ENCODE measurements at places on chromosomes 1 and 21.

DNA sequence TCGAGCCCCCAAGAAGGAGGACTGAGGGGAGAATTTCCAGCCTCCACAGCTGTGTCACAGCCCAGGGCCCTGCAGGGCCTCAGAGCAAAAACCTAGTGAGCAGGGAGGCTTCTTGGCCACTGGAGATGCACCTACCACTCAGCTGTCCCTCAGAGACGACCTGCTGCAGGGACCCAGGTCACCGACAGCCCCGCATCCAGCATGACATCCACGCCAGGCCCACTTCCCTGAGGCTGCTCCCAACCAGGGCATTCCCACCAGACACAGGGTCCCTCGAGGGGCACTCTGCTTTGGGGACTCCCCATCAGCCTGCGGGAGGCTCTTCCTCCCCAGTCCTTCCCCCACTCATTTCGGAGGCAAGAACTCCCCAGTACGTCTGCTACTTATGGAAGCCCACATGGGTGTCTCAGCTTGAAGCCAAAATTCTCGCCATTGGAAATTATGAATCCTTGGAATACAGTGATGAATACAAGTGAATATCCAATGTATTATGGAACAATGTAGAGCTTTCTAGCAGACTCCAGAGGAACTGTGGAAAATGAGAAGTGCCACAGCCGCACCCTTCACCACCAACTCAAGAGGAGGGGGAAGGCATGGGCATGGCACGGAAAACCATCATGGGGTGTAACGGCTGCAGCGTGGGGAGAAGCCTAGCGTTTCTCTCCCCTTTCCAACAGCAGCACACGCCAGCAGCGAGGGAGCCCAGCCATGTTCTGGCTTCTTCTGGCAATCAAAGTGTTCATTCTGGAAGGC, 6.9 kb downstream of the TFF3 start:
- no peak for DNase-seq

DNA sequence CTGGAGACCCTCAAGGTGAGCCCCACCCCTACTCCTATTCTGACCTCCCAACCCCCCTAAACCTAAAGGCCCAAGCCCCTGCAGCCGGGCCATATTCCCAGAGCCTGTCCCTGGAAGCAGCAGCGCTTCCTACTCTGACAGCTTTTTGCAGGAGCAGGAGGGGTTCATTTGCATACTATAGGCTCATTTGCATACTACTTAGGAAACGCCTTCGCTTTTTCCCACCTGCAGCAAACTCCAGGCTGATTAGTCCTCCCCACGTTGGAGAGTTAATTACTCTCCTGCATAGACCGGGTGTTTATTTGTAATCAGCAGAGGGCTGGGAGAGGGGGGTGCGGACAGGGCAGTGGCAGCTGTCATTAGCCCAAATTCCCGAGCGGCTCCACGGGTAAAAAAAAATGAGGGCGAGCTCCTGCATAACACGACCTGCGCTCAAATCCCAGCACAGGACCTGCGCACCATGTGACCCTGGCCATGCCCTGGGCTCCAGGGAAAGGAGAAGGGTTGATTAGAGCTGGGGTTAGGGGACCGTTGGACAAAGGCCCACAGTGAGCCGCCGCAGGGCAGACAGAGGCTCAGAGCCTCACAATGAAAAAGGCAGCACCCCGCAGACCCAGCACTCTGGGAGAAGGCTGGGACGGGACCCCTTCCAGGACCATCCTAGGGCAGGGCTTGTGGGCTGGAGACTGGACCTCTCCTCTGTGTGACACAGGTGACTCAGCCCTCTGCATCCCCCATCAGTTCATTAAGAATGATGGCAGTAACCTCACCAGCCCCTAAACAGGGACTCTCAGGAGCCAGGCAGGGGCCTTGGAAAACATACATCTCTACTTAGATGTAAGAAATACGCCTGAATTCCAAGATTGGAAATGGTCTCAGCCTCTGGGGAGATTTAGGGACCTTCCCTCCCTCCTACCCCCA, 9.9 kb upstream of the C1QA start:
- DNase-seq = no peak

GRCh38 chr1:245278846-245279245, 124.1 kb downstream of the KIF26B start:
- no peak for DNase-seq

GRCh38 chr1:228917755-228918154, 182.5 kb downstream of the RHOU start:
- DNase-seq = no peak

DNA sequence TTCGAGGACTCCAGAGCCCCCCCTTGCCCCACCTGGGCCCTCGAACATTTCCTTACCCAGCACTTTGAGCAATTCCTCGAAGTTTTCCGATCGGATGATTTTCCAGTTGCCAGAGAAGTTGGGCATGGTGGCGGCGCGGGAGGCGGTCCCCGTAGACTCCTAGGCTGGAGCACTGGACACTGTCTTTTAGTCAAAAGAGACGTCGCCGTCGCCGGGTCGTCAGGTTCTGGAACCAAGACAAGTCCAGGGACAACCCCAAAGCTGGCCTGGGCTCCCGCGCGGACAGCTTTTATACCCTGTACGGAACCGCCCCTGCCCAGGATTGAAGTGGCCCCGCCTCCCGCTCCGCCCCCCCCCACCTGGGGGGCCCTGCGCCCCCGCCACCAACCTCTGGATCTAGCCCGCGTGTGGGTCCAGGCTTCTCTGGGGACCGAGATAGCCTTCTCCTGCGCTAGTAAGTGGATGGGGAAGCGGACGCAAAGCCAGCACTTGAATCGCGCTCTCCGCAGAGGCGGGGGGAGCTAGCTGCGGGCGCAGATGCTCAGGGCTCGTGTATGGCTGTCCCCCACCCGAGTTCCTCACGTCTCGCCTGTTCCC, at the start of gene CRABP2:
Gene CRABP2 (minus strand): TSS at position 263 of the 597 bp plus-strand sequence. CDS start 137 bp downstream, at position 126.
- DNase-seq = no peak

- DNase-seq = no peak
Measured at GRCh38 chr21:40647706-40648105, 199.3 kb downstream of the DSCAM start.

DNA sequence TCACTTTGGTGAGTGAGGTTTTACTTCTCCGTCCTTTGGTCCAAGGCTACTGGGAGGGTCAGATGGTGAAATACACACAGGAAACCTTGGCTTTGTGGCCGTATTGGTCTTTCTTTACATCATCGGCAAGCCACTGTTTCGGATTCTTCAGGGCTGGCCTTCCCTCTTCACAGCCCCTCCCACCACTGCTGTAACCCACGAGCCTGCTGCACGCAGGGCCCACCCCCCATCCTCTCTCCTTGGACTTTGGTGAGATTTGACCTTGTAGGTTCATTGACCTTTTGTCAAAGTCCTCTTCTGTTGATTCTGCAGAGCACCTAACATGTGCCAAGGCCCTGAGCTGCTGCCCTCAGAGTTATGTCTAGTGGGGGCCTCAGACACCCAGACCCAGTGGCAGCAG, 328.6 kb downstream of the CAMTA1 start:
- DNase-seq = no peak

- DNase-seq = peak; percentile 7
Measured at GRCh38 chr1:20472860-20473711, 12.9 kb downstream of the CAMK2N1 start.

DNA sequence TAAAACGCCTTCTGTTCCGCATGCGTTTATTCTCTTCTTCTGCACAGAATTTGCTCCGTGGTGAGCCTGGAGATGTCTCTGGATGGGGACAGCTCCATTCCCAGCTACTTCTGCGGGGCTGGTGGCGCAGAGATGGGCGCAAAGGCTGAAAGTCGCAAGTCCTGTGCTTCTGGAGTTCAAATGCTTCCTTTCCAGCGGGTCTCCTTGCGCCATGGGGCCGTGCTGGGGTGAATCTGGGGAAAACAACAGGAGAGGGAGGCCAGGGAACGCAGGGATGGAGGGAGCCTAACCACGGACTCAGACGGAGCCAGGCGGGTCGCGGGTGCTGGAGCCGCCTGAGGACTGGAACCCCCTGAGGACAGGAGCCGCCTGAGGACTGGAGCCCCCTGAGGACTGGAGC, 2.9 kb upstream of the OR2T12 start:
- no peak for DNase-seq

GRCh38 chr1:162008799-162009198, 14.9 kb downstream of the OLFML2B start:
- no peak for DNase-seq

- DNase-seq = no peak
Measured at GRCh38 chr21:14817311-14817710, 247.5 kb downstream of the NRIP1 start.

DNA sequence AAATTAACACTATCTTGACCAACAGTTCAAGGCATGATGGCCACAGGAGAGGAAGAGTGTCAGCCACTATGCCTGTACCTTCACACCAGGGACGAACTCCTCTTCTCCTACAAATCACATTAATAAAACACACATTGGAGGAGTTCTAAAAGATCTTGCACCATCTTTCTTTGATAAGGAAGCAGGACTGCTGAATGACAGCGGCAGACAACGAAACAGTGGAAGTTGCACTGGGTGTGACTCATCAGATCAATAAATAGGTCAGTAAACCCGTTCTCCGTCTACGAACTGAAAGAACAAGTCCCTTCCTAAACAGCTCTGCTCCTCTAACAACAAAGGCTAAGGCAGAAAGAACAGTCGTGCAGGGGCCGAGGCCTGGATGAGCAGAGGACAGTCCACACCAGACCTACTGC, 23.1 kb downstream of the UBE2G2 start:
- DNase-seq = no peak

GRCh38 chr1:2595812-2596529, 9.4 kb downstream of the PRXL2B start:
- DNase-seq = no peak

GRCh38 chr1:231597971-231598370, 28.6 kb upstream of the DISC1 start:
- DNase-seq = no peak

DNA sequence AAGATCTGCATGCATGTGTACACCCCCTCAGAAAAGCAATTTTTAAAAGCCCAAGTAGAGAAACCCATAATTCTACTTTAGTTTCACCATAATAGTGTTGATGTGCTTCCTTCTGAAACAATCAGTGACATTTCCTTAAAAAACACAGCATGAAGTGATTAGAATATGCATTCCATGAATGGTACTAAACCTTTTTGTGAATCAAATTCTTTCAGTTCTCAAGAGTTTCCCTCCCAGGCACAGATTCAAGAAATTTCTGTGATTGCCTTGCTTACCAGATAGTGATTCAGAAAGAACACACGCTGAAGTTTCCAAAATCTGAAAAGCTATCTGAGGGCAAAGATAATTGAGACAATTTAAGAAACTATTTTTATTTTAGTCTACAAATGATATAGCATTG, 136.4 kb upstream of the ADGRL2 start:
- no peak for DNase-seq

DNA sequence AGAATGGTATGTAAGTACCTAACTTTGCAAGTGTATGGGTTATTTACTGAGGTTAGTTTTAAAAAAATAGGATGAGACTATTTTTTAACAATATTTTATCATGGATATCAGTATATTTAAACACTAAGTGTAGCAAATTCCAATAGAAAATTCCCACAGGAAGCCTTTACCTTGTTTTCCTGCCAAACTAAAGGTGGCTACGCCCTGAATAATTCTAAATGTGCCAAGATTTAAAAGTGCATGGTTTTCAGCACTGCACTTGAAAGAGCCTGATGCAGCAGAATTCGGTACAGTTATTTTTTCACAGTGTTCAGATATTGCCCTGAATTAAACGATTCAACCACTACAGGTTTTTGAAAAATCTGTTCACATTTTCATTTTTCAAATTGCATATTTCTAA, 1622.8 kb upstream of the B3GALT2 start:
- no peak for DNase-seq

DNA sequence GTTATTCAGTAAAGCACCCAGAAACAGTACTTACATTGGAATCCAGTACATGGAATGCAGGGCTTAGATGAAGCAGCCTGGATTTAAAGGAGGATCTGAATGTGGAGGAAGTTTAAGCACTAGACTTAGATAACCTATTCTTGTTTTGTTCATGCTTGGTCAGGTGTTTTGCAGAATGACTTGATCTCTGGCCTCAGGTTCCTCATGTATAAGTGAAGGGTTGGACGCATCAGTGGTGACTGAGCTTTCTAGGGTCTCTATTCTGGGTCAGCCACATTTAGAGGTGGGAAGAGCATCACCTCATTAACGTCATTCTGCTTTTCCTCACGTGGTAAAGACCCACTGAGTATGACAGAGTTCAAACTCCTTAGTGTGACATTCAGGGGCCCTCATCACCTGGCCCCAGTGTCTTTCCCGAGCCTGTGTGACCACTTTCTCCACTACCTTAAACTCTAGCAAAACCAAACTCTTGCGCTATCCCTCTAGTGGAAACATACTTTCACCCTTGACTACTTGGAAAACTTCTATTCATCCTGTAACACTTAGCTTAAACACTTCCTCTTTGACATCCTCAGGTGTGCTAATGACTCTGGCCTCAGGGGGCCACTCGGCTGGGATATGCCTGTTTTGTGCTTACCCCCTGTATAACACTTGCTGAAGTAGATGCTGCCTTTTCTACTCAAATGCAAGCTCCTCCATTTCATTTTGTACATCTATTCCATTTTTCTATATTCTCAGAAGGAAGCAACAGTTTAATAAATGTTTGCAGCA, 871 bp upstream of the ERICH3 start:
- DNase-seq = no peak

DNA sequence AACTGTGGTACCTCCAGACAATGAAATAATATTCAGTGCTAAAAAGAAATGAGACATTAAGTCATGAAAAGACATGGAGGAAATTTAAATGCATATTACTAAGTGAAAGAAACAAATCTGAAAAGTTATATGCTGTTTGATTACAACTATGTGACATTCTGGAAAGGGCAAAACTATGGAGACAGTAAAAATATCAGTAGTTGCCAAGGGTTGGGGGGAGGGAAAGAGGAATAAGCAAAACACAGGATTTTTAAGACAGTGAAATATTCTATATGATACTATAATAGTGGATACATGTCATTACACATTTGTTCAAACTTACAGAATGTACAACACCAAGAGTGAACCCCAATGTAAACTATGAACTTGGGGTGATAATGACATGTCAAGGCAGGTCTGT, 38.2 kb upstream of the PKN2 start:
- DNase-seq = no peak

GRCh38 chr21:17818186-17819113, 706 bp downstream of the C21orf91 start:
- no peak for DNase-seq

DNA sequence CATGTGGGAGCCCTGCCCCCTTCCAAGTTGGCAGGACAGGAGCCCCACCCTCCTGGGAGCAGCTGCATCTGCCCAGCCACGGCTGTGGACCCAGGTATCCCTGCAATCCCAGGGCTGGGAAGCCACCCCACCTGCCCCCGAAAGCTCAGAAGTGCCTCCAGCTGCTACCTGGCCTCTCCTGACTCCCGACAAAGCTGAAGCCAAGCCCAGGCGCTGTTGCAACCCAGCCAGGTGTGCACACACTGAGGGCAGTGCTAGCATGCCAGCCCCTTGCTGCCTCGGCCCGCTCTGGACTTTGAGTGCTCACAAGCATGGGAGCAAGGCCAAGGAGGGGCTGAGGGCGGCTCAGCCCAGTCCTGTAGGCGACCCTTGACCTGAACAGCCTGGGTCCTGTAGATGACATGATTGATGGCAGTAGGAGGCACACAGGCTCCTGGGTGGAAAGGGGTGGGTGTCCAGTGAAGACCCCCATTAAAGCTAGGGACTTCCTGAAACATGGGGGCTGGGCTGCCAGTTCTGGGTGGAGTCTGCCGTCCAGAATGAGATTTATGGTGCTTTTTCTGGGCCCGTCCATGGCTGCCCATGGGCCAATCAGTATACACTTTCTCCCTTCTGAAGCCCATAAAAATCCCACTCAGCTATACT, 2.8 kb upstream of the SSU72 start:
- DNase-seq = no peak

All from GM12878 (cell line).